ENCODE measurements at places on chromosomes 12 and 14.

- no peak for DNase-seq
Measured at GRCh38 chr12:116636608-116637519, 77.7 kb downstream of the MAP1LC3B2 start.

DNA sequence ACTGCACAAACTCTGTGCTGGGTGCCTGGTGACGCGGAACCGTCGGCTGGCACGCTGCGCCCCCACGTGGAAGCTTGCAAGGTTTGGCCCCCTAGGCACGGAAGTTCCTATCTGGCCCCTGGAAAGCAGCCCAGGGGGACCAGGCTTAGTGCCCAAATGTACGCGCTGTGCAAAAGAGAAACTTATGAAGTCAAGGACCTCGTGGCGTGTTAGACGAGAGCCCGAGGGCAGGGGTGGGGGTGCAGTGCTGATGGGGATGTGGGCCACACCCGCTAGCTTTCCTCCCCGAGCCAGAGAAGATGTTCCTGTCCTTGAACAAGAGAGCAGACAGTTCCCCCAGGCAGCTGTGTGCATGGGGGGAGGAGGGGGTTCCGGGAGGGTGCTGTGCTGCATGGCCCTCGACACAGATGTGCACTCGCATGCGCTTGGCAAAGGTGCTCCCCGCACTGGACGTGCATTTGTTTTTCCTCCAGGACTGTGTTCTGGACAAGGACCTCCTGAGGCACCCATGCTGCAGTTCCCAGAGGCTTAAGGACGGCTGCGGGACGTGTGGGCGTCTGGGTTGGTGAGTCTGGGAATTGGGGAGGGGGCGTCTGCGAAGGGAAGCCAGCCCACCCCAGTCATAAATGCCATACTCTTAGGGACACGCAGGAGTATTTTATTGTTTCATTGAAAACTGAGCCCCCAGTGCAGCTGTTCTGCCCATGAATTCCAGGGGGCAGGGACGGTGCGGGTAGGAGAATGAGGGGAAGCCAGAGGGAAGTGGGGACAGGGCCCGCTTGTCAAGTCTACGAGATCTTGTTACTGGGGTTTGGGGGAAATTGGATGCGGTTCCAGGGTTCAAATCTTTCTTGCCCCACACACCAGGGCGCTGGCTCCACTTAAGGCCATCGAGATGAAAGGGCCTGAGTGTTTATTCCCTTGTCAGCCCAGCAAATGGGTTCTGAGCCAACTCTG, 80.0 kb downstream of the NTF3 start:
- DNase-seq: no peak

DNA sequence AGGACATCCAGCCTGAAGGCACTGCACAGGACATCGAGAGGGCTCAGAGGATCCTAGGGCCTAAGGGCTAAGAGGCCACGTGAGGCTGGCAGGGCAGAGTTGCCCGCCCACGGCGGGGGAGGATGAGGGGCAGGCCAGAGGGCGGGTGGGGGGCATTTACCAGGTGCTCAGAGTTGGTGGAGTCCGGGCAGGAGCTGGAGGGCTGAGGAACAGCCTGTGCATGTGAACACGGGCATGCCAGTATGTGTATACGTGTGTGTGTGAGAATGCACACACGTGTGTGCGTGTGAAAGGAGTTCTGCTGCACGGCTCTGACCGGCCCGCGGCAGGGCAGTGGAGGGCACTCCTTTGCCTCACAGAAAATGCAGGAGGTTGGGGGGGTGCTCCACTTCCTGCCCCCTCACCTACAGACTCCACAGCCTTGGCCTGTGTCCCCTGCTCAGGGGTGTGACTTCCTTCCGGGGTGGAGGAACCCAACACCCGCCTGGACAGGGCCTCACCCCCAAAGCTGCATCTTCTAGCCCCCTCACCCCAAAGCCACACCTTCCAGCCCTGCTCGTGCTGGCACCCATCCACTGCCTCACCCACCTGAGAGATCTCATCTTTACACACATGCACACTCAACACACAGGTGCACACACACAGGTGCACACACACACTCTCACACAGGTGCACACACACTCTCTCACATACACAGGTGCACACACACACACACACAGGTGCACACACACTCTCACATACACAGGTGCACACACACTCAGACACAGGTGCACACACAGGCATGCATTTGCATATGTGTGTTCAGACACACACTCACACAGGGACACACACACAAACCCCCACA, 11.8 kb upstream of the GPR132 start:
- no peak for DNase-seq

DNA sequence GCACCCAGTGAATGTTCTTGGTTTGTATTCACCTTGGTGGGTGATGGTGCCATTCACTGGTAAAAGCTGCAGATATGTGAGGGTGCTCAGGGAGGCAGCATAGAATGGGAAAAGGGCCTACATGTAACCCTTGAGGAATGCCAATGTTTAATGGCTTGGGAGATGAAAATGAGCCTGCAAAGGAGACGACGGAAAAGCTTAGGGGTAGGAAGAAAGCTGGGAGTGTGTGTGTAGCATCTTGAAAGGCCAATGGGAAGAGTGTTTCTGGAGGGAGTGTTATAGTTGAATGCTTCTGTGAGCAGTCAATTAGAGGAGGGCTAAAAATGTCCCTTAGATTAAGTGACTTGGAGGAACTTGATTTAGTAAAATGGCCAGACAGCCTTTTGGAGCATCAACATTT, 24.9 kb downstream of the PPM1A start:
- no peak for DNase-seq

DNA sequence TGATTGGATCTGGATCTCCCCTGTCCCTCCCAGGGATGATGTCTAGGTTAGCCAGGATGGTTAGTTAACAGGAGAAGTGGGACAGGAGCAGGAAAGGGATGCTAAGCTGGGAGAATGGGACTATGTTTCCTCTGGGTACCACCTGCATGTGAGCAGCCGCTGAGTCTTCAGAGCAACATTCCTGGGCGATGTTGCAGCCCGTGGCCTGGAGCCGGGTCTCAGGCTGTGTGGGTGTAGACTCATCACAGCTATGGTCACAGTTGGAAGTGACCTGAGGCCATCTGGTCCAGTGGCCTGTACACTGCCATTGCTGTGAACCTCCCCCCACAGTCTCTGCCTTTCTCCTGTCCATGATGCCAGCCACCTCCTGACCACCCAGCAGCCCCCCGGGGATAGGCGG, 422.6 kb downstream of the DPF3 start:
- DNase-seq: no peak
